H1 (cell line): ENCODE measurements at places on chromosomes 16 and 17.

- no peaks in the 10 kb centered on the region for H3K36me3 ChIP-seq
- H3K4me1 ChIP-seq, result no peaks in the 10 kb centered on the region
- H3K4me3 ChIP-seq, result peak within 1 kb of the TSS; percentile 97
- DNase-seq, result peak; percentile 96
Observed at GRCh38 chr17:35587074-35587961, at the start of gene AP2B1. Gene AP2B1 (plus strand): TSS chr17:35587322. CDS start chr17:35594031, 6,709 bp downstream.

GRCh38 chr17:77450742-77451244 lies 310.0 kb downstream of the SEC14L1 start:
- H3K27ac ChIP-seq, result peak overlapping the region; percentile 66
- no peaks in the 10 kb centered on the region for H3K27me3 ChIP-seq
- DNase-seq, result no peak
- no peaks in the 10 kb centered on the region for H3K36me3 ChIP-seq
- H3K4me3 ChIP-seq, result peak overlapping the region; percentile 78

GRCh38 chr16:4924593-4925292 lies 12.2 kb downstream of the PPL start:
- H3K4me1 ChIP-seq, result no peaks in the 10 kb centered on the region
- H3K27ac ChIP-seq, result no peak overlapping the region
- DNase-seq, result no peak
- H3K4me3 ChIP-seq, result no peak overlapping the region
- H3K27me3 ChIP-seq, result no peaks in the 10 kb centered on the region

DNA sequence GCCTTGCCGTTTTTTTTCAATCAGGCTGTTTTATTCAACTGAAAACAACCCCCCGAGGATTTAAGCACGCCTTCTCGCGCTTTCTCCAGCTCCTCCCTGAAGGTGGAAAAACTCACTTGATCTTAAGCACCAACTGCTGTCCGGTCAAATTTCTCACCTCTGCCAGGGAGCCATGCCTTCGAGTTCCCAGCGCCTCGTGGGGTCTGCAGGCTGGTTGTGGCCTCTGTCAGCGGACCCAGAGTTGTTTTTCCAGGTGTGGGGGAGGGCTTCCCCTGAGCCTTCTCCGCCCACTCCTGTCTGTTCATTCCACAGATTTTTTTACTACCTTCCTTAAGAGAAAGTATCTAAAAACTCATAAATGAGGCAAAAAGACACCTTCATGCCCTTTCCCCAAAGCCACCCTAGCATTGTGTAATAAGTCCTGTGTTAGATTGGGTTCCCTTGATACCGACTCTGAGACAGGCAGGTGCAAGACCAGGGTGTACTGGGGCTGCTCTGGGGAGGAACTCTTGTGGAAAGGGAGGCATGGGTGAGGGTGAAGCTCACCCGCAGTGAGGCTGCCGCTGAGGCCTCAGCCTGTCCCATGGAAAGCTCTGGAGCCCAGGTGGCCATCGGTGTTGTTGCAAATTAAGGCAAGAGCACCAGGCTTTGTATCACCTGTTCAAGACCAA lies 101.6 kb downstream of the AXIN2 start:
- H3K27me3 ChIP-seq, result no peaks in the 10 kb centered on the region; the same call in 1 of the 2 replicates
- no peak for DNase-seq
- no peaks in the 10 kb centered on the region for H3K36me3 ChIP-seq
- peaks cover 19% of the 10 kb centered on the region for H3K4me1 ChIP-seq
- no peak overlapping the region for H3K4me3 ChIP-seq

GRCh38 chr16:19809121-19809635 lies 75.5 kb downstream of the GPRC5B start:
- no peaks in the 10 kb centered on the region for H3K36me3 ChIP-seq
- DNase-seq, result no peak
- H3K27ac ChIP-seq, result no peak overlapping the region
- no peaks in the 10 kb centered on the region for H3K27me3 ChIP-seq
- H3K4me1 ChIP-seq, result no peaks in the 10 kb centered on the region

DNA sequence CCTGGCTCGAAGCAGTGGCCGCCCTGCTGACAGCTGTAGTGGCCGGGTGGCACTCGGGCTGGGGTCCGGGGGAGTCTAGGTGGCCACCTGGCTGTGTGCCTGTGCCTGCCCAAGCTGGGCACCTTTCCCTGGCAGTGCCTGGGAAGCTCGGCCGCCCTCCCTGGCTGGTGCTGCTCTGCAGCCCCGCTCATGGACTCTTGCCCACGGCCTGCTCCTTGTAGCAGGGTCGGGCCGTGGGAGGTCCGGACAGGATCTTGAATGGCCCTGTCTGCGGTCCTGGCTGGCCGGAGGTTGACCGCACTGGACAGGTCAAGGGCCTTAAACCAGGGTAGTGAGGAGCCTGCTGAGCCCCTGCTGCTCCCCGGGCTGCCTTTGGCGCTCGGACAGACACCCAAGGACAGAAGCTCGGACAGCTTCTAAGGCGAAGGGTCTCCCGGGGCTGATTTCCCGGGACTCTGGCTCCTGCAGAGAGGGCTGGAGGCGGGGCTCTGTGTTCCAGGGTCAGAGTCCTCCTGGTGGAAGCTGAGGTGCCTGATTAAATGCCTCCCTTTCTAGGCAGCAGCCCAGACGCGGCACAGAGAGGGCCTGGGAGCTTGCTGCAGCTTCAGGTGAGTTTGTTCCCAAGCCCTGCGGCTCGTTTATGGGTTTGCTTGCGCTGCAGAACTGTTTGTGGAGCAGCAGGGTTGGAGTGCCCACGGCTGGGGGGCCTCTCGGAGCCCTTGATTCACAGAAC lies 6.0 kb downstream of the CAPN15 start:
- H3K27ac ChIP-seq, result no peak overlapping the region; the same call in 1 of the 2 replicates
- H3K36me3 ChIP-seq, result no peaks in the 10 kb centered on the region
- no peak overlapping the region for H3K4me3 ChIP-seq
- DNase-seq, result no peak
- no peaks in the 10 kb centered on the region for H3K27me3 ChIP-seq

DNA sequence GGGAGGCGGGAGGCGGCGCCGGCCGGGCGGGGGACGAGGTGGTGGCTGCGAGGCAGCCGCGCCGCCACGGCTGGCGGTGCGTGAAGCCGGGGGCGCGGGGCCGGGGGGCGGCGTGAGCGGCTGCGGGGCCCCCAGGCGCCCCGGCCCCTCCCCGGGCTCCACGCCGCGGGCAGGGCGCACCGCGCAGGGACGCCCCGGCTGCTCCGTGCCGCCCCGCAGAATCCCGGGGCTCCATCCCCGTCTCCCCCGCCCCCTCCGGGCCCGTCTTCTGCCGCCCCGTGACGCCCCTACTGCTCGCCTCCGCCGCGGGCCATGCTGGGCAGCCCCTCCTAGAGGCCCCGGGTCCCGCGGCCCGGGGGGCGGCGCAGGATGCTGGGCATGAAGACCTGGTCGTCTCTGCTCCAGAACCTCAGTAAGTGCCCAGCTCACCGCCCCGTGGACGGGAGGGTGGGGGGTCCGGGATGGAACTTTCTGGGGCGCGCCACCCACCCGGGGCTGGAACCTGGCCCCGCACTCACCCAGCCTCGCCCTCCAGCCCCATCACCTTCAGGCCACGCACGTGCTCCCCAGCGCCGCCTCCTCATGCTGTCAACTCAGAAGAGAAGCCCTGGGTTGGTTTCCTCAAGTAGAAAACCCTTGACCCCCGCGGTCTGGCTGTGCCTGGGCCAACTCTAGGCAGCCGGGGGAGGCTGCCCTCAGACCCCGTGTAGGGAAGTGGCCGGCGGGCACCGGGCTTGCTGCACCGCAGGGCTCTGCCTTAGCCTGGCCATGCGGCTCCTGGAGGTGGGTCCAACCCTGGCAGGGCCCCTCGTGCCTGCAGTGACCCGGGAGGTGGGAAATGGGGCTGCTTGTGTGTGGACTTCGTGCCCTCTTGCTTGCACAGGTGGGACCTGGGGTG lies 150.2 kb upstream of the GSE1 start:
- no peaks in the 10 kb centered on the region for H3K36me3 ChIP-seq
- H3K27ac ChIP-seq, result no peak overlapping the region
- H3K27me3 ChIP-seq, result peaks cover 5% of the 10 kb centered on the region

GRCh38 chr16:85181739-85182129 lies 69.5 kb upstream of the CIBAR2 start:
- no peak overlapping the region for H3K27ac ChIP-seq
- no peaks in the 10 kb centered on the region for H3K36me3 ChIP-seq
- H3K4me1 ChIP-seq, result peaks cover under 1% of the 10 kb centered on the region; the same call in 1 of the 2 replicates
- H3K27me3 ChIP-seq, result no peaks in the 10 kb centered on the region
- no peak for DNase-seq
- no peak overlapping the region for H3K4me3 ChIP-seq

- no peak overlapping the region for H3K4me3 ChIP-seq
- DNase-seq, result no peak
- H3K36me3 ChIP-seq, result no peaks in the 10 kb centered on the region
- no peaks in the 10 kb centered on the region for H3K27me3 ChIP-seq
- no peaks in the 10 kb centered on the region for H3K4me1 ChIP-seq
- H3K27ac ChIP-seq, result no peak overlapping the region
Observed at GRCh38 chr16:23132775-23133463, 16.3 kb downstream of the USP31 start.

DNA sequence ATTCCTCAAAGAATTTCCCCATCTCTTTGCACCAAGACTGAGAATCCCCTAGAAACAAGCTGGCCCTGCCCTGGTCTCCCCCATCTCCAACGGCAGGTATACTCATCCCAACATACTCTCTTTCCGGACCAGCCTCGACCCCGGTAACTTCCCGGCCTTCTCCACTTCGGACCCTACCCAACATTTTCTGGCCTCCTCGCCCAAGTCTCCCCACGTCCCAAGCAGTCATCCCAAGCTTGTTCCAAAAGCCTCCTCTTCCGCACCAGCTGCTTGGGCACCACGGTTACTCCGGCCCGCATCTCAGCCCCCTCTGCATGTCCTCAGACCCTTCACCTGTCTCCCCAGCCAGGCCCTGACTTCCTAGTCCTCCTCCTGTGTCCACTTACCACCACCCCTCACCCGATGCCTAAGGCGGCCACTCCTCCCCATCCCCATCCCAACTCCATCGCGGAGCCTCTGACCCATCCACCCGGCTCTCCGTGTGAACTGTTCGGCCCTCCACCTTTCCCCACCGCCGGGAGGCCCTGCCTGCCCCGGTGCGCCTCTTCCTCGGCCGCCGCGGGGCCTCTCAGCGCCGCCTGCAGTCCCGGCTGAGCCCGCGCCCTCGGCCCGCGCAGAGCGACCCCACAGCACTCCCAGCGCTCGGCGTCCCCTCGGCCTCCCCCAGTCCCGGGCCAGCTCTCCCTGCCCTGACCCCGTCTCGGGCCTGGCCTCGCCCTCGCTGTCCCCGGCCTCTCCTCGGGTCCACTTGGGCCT lies 994 bp downstream of the PITPNA start:
- no peaks in the 10 kb centered on the region for H3K27me3 ChIP-seq
- H3K4me1 ChIP-seq, result peaks cover 10% of the 10 kb centered on the region; the same call in 1 of the 2 replicates
- H3K4me3 ChIP-seq, result peak overlapping the region; percentile 89
- H3K36me3 ChIP-seq, result no peaks in the 10 kb centered on the region

DNA sequence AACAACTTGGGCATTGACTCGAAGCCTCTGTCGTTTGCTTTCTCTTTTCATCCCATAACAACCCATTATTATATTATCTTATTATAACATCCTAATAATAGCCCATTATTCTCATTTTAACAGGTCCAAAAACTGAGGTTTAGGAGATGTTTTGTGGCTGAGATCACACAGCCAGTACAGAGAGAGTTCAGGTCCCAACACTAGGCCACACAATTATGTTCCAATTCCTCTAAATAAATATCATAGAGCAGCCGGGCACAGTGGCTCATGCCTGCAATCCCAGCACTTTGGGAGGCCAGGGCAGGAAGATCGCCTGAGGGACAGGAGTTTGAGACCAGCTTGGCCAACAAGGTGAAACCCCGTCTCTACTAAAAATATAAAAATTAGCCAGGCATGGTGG lies 40.3 kb upstream of the KIFC3 start:
- H3K27ac ChIP-seq, result no peak overlapping the region
- H3K36me3 ChIP-seq, result no peaks in the 10 kb centered on the region
- H3K27me3 ChIP-seq, result no peaks in the 10 kb centered on the region
- H3K4me3 ChIP-seq, result no peak overlapping the region
- no peak for DNase-seq
- peaks cover 6% of the 10 kb centered on the region for H3K4me1 ChIP-seq

- no peak overlapping the region for H3K4me3 ChIP-seq
- no peak for DNase-seq
- no peaks in the 10 kb centered on the region for H3K36me3 ChIP-seq
- no peaks in the 10 kb centered on the region for H3K27me3 ChIP-seq
- H3K4me1 ChIP-seq, result no peaks in the 10 kb centered on the region
Observed at GRCh38 chr17:72683506-72684404, 408.7 kb downstream of the SLC39A11 start.

DNA sequence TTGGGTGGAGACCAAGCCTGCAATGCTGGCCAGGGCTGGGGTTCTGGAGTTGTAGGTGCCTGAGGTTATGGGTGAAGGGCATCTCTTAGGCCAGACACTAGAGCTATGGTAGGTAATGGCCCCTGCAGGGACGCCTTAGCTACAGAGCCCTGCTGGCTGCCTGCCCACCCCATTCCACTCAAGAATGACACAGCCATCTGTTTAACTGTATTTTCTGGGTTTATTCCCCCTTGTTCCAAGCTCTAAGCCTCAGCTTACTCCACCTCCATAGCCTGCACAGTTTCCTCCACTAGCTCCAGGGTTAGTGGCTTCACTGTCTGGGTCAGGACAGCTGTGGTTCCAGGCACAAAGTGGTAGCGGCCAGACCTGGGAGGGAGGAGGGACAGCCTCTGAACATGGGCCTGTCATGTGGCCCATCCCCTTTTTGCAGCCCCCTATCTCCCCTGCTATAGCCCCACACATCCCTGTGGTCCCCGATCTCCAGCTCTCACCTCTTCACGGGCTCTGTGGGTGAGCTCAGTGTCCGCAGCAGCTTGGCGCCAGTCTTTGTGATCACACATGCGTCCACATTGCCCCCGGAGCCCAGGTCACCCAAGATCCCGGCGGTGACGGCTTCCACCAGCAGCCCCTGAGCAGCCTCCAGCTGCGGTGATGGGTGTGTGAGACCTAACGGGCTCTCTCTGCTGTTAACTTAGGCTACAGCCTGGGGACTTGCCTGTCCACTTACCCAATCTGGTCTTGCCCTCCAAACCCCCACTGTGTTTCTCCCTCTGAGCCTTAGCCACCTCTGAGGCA lies 2.1 kb downstream of the PSMB10 start:
- H3K4me1 ChIP-seq, result peaks cover 8% of the 10 kb centered on the region
- H3K27ac ChIP-seq, result no peak overlapping the region
- no peak for DNase-seq
- H3K4me3 ChIP-seq, result peak overlapping the region; percentile 90
- no peaks in the 10 kb centered on the region for H3K36me3 ChIP-seq
- no peaks in the 10 kb centered on the region for H3K27me3 ChIP-seq

GRCh38 chr16:75250089-75250808 lies 1.2 kb downstream of the BCAR1 start:
- DNase-seq, result no peak
- H3K4me3 ChIP-seq, result peak overlapping the region; percentile 64
- H3K27ac ChIP-seq, result no peak overlapping the region
- no peaks in the 10 kb centered on the region for H3K27me3 ChIP-seq

DNA sequence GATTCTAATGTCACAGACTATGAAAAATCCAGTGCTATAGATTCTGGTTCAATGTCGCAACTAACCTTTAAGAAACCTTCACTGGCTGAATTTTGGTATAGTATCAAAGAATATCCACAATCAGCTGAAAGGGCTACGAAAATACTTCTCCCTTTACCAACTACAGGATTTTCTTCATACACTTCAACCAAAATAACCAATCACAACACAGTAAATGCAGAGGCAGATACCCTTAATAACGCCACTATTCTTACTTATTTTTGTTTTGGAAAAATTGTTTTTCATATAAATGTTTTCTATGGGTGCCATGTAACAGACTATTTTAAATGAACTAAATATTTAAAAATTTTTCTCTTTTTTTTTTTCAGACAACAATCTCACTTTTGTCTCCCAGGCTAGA lies 48.9 kb upstream of the TRAP1 start:
- no peaks in the 10 kb centered on the region for H3K27me3 ChIP-seq
- H3K4me3 ChIP-seq, result no peak overlapping the region
- no peak for DNase-seq
- peaks cover 58% of the 10 kb centered on the region for H3K36me3 ChIP-seq

GRCh38 chr17:45906237-45906636 lies 11.9 kb downstream of the MAPT start:
- H3K27me3 ChIP-seq, result no peaks in the 10 kb centered on the region
- H3K4me1 ChIP-seq, result peaks cover 5% of the 10 kb centered on the region
- H3K4me3 ChIP-seq, result no peak overlapping the region
- no peak overlapping the region for H3K27ac ChIP-seq
- no peaks in the 10 kb centered on the region for H3K36me3 ChIP-seq
